NCI-H524 treated with DMSO at 0.1 percent for 48 hours (cell line): ENCODE measurements at places on chromosomes 2 and 18.

DNA sequence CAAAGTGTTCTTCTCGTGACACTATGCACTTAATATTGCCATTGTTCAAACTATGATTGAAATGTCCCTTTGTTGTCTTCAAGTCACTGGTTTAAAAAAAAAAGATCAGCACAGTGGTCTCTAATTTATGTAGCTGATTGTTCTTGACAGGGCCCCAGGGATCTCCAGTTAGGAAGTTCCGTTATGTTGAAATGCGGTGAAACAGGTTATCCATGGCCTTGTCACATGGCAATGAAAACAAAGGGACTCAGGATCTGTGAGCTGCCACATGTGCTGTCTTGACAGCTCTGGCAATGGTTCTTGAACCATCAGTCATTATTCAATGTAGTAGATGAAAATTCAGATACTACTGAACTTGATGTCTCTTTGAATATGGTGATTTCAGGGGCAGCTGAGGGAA is 147.4 kb downstream of the SETBP1 start:
- DNase-seq = no peak

DNA sequence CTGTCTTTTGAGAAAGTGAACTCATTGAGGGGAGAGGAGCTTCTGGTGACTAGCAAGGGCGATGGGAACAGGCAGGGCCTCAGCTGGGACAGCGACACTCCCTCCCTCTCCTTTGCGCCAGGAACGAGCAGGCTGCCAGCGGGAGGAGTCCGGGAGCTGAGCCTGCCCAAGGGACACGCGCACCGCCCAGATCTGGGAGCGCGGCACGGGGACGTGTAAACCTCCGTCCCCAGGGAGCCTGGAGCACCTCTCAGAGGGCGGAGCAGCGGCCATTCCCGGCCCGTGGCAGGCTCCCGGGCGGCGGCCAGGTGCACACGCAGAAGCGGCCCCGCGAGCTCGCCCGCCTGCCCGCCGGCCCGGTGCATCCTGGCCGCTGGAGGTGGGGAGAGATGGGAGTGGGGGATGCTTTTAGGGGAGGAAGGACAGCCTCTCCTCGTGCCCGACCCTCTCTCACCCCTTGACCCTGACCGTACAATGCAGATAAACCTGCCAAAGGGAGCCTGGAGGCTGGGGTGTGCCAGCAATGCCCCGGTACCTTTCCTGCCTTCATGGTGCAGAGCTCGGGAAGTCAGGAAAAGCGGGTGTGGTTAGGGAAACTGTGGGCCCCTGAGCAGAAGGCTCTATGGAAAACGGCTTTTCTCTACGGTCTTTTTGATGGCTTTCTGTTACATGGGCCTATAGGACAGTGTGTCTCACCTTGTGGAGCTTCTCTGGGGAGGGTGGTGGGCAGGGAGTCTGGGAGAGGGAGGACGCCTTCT is 2.2 kb downstream of the AQP4 start:
- no peak for DNase-seq

DNA sequence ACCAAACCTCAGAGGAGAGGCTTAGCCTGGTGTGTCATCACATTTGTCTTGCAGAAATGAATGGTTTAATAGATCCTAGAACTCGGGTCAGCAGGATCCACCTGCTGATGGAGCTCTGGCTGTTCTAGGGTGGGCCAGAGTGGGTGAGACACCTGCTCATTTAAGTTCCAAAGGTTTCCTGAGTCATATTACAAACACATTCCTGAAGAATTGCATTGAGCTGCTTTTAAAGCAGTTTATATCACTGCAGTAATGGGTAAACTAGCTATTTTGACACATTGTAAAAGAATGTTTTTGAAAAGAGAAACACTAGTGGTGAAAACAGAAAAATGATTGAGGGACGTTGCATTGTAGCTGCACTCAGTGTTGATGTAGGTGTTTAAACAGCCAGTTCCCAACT is 175.3 kb upstream of the TCF4 start:
- no peak for DNase-seq

- no peak for DNase-seq
These were observed 754.9 kb downstream of the RNF144A start for GRCh38 chr2:7672027-7672684.

DNA sequence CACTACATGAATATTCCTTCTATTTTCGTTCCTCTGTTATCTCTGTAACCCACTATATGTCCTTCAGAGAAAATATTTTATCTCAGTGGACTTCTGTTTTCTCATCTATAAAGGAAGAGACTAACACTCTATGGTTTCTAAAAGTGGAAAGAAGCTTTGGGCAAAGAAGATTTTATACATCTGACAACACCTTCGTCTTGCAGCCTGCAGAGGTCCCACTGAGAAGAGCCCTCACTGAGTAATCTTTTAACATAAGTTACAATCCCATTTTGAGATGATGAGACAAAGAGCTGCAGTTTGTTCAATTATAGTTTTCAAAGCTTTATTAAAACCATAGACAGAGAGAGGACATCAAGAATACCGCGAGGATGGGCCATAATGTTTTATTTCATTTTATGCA is 28.7 kb downstream of the XIRP2 start:
- DNase-seq = no peak

- DNase-seq = no peak
These were observed 221.8 kb upstream of the CTAGE1 start for GRCh38 chr18:22639561-22639960.

DNA sequence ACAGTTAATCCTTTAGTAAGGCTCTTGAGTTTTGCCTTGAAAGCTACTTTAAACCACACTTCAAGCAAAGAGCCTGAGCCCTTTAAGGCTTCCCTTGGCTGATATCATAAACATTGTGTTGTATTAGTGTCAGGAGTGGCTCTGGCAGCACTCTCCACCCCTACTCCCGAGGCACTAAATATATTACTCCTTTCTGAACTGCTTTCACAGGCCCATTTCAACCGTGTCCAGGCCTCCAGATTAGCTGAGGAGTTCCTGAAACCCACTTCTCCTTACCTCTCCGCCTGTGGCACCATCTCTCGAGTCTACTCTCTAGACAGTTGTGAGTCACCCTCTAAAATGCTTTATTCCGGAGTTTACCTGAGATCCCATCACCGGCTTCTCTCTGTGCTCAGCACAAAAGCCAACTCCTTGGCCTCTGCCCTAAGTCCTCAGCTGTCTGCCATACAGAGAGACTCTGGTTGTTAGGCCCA is 14.4 kb upstream of the STON1 start:
- DNase-seq = peak; percentile 84

- DNase-seq = no peak
These were observed 487.6 kb downstream of the METTL4 start for GRCh38 chr18:2083691-2084090.

DNA sequence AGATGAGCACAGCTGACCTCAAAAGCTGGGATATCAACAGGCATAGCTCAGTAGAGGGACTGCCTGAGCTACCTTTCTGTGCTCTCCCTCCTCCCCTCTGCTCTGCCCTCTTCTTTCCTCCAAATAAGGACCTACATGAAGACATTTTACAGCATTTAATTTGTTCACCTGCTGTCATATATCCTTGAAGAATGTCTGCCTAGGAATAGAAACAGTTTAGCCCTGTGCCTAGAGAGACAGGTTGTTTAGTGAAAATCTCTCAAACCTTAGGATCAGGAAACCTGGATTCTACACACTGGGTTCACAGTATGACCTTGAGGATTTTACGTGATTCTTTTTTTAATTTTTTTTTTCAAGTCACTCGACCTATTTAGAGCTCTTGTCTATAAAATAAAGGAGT is 213.0 kb upstream of the SETBP1 start:
- DNase-seq = no peak

DNA sequence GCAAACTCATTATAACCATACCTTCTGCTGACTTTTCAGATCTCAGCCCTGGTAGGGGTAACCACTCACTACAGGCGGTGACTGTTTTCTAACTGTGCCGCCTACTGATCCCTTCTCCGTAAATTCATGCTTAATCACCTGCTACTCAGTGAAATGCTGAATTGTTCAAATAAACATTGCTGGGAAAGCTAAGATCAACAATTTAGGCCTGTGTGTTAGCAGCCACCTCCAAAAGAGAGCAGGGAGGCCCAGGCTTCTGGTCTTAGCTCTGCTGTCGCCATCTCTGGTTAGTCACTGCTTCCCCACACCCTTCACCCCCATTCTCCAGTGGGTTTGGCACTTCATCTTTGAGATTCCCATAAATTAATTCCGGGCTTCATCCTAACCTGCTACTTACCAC is 21.8 kb upstream of the NT5C1B start:
- DNase-seq = no peak

GRCh38 chr18:60649842-60650536 is 277.4 kb upstream of the MC4R start:
- no peak for DNase-seq

- no peak for DNase-seq
These were observed 308.7 kb downstream of the AFF3 start for GRCh38 chr2:99833586-99834201.

DNA sequence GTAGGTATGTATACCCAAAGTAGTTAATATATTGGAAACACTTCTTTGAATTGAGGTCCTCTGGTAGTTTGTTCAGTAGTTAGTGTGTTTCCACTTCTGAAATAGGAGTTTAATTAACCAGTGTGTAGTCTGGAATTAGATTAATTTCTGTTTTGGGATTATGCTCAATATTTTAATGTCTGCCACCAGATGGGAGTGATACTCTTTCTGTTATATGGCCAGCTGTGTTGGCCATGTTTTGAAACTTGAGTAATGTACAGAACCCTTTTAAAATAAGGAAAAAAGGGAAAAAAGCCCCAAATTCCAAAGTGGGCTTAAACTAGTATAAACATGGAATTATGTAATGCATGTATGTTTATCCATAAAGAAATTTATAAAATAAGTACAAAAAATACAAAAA is 147.7 kb downstream of the CTNNA2 start:
- no peak for DNase-seq

DNA sequence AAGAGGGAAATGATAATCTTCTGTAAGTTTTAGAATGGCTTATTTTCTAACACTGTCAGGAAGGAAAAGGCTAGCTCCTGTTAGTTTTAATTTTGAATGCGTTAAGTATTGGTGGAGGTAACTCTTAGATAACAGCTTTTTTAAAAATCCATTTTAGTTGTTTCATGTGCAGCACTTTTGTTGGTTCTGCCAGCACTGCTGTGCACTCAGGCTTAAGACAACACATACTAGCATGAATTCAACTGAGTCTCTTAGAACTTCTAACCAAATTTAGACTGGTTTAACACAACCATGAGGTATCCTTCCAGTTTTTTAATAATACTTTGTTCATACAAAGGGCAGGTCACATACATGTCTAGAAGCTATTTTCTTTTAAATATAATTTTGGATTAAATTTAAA is 42.4 kb downstream of the ACVR1 start:
- DNase-seq = no peak

- no peak for DNase-seq
These were observed 106.3 kb downstream of the GBX2 start for GRCh38 chr2:236061899-236062298.

DNA sequence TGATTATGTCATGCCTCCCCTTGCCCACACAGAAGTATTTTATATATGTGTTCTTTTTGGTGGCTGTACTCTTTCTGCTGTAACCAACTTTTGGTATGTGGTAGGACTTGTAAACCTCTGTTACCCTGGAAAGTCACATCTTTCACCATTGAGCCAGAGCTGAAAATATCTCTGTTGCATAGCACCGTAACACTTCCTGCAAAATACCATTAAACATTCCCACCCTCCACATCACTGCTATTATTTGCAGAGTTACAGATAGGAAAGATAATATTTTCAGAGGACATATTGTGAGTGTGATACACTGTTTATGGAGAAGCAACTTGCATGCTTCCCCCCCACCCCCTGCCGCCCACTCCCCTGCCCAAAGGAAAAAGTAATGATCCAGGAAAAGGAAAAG is 44.8 kb downstream of the CAB39 start:
- DNase-seq = no peak

- no peak for DNase-seq
These were observed 48.5 kb downstream of the NAT8 start for GRCh38 chr2:73593680-73594079.

- DNase-seq = peak; percentile 8
These were observed 21.1 kb upstream of the LYPD6B start for GRCh38 chr2:149017116-149017985.

- no peak for DNase-seq
These were observed 210.0 kb downstream of the CDH2 start for GRCh38 chr18:27966881-27967280.

DNA sequence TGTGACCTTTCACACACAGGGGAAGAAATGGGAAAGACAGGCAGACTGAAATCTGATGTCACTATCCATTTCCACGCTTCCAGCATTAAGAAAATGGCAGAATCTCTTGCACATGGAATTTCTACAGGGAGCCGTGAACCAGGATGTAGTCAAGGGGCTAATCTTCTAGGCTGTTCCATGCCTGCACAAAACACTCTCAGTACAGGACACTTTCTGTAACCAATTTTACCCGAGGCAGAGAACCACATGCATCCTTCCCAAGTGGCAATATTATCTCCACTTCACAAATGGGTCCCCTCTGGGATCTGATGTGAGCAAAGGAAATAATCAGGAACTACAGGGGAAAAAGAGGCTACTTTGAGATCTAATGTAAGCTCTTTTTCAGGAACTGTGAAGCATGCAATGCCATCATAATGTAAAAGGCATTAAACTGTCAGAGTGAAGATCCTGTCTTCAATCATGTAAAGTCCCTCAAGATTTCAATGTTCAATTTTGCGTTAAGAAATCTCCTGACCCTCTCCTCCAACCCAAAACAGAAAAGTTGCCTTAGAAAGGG is 236.9 kb downstream of the RBM43 start:
- no peak for DNase-seq

DNA sequence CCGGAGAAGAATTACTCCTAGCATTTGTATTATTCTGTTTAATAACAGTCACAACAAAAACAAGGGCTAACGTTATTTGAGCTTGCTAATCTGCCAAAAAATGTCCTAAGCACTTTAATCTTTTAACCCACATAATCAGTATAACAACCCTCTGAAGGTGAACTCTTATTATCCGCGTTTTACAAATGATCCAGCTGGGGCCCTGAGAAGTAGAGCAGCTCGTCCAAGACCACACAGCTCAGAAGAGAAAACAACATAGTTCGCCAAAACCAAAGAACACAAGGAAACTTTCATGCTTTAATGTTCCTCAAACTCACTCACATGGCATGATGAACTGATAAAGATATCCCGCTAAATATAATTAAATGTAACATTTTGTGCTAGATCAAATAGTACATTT is 159.7 kb upstream of the ZNF236 start:
- DNase-seq = no peak

DNA sequence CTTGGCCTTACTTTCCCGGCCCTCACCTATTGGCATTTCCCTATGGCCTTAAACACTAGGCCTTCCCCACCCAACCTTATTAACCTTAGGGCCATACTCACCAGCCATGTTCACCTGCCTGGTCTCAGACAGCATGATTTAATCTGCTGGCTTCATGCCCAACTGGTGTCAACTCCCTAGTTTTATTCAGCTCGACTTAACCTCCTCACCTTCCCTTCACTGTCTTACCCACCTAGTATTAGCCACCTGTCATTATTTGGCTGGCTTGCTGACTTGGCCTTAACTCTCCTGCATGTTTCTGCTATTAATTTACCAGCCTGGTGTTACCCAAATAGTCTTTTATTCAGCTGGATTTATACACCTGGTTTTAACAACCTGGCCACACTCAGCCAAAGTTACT is 136.0 kb upstream of the ZSWIM2 start:
- DNase-seq = no peak

GRCh38 chr2:16461672-16462071 is 204.0 kb downstream of the CYRIA start:
- DNase-seq = no peak
